ENCODE measurements at places on chromosomes 1 and 21.
A peak's percentile ranks its signal among the peaks of the same experiment; 100 is the strongest.

GRCh38 chr1:76925825-76926224, 58.5 kb downstream of the ST6GALNAC5 start:
- DNase-seq: no peak

DNA sequence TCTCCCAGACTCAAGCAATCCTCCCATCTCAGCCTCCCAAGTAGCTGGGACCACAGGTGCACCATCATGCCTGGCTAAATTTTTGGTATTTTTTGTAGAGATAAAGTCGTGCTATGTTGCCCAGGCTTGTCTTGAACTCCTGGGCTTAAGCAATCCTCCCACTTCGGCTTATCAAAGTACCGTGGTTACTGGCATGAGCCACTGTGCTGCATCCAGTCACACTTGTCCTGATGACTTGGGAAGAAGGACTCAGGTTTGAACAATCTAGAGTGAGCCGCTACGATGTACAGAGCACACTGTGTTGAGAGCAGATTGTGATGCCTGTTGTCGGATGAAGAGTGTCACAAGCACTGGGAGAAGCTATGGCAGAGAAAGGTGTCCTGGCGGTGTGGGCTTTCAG, 27.2 kb downstream of the RNF187 start:
- no peak for DNase-seq

GRCh38 chr1:10155087-10155712, 55.2 kb upstream of the KIF1B start:
- no peak for DNase-seq

- no peak for DNase-seq
Observed at GRCh38 chr1:16385659-16386453, 18.8 kb downstream of the SZRD1 start.

DNA sequence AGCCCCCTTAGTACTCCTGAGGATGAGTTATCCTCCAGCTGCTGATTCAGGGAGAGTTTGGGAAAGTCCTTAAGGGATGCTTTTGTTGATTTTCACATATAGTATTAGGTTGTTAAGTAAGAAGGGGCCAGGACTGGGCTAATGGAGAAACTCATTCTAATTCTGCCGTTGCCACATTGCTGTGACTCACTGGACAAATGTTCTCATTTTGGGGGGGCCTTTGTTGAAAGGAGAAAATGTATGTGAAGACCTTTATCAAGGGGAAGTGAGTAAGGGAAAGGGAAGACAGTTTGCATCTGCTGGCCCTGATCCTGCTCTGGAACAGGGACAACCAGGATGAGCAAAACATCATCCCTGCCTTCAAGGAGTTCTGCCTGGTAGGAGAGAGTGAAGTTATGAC, 123.2 kb upstream of the FGGY start:
- DNase-seq: no peak

DNA sequence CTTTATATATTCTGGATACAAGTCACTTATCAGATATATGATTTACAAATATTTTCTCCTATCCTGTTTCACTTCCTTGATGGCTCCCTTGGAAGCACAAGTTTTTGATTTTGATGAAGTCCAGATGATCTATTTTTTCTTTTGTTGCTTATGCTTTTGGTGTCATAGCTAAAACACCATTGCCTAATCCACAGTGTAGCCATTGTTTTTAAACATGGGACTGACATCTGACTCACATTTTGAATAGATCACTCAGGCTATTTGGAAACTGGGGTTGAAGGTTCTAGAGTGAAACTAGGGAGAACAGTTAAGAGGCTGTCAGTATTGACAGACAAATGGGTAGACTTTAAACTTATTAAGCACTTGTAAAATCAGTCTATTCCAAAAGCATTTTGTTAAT, 16.6 kb downstream of the AK4 start:
- DNase-seq: no peak

GRCh38 chr1:56929492-56929891, 36.3 kb downstream of the C8B start:
- no peak for DNase-seq

DNA sequence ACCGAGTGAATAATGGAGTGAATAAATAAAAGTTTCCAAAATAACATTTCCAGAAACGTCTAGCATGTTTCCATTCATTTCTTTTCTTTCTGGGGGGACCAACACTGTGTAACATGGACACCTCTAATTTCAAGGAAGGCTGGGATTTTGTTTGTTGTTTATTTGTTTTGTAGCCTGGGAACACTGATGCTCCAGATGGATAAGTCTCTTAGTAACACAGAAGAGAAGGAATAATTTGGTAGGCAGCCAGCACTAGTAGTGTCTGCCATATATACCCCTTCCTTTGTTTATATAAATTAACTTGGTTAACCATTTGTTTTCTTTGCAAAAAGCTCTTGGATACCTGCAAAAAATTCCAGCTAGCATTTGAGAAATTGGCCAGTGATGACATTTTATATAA, 411.4 kb upstream of the DEPDC1 start:
- DNase-seq: no peak

DNA sequence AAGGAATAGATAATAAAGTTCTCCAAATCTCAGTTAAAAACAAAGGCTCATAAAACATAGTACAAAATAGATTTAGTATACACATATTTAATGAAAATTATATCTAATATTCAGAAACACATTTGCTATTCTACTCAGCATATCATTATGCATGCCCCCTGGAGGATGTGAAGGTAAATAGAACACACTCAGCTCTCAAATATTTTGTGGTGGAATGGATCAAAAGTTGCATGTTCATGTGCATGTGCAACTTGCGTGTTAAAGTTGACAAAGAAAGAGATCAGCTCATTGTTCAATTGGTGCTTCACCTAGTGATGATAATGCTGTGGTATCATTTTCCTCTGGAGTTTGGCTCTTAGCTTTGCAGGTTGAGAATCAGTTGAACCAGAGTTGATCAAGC, 4.9 kb upstream of the ZNF644 start:
- DNase-seq: no peak

DNA sequence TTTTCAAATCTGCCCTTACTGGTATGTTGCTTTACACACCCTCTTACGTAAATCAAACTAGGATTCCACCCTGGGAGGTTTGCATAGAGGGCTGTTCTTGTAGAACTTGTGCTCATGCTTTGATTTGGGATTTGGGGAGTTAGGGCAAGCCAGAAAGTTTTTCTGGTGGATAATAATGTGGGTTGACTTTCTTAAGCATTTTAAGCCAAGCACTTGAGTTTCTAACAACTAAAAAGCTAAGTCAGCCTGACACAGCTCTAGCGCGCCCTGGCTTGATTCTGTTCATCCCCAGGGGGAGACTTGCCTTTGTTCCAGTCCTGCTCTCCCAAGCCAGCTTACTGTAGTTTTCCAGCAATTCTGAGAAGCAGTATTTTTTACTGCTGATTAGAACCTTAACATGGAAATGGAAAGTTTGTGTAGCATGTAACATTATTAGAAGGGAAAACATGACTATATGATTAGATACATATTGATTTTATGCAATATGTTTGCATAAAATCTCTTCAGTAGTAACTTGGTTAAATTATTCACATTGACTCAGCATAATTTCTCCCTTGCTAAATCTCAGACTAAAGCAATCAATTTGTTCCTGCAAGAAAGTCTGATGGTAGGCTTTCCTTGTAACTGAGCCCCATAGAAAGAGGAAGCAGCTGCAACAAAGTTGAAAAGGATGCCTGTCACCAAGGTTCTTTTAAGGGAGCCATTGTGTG, 11.0 kb upstream of the PGD start:
- no peak for DNase-seq

- DNase-seq: no peak
Observed at GRCh38 chr1:194102607-194103006, 916.2 kb upstream of the B3GALT2 start.

GRCh38 chr1:23889074-23889473, 21.0 kb upstream of the FUCA1 start:
- no peak for DNase-seq

DNA sequence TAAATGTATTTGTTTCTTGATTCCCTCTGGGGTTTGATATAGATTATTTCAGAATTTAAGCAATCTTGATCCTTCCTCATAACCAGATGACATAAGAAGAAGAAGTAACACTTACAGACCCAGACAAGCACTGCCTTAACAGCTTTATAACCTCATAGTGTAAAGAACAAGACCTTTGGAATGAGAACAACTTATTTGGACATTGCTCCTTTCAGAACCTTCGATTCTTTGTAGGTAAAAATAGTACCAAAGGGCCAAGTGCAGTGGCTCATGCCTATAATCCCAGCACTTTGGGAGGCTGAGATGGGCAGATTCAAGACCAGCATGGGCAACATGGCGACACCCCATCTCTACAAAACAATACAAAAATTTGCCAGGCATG, 15.0 kb downstream of the TM2D1 start:
- DNase-seq: no peak

DNA sequence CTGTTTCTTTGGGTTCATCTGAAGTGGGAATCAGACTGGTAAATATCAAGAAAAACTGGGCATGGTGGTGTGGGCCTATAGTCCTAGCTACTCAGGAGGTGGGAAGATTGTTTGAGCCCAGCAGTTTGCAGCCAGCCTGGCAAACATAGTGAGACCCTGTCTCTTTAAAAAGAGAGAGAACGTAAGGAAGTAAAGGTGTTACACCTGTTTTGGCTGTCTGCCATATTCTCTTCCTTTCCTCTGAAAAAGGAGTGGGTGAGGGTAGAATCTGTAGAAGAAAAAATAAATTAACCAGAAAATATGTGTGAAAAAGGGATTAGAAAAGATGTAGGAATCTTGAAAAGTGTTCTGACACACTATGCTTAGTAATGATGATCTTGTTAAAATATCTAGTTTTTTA, 20.0 kb downstream of the AHCYL1 start:
- no peak for DNase-seq

- DNase-seq: no peak
Observed at GRCh38 chr1:59429656-59430055, 132.8 kb downstream of the FGGY start.

DNA sequence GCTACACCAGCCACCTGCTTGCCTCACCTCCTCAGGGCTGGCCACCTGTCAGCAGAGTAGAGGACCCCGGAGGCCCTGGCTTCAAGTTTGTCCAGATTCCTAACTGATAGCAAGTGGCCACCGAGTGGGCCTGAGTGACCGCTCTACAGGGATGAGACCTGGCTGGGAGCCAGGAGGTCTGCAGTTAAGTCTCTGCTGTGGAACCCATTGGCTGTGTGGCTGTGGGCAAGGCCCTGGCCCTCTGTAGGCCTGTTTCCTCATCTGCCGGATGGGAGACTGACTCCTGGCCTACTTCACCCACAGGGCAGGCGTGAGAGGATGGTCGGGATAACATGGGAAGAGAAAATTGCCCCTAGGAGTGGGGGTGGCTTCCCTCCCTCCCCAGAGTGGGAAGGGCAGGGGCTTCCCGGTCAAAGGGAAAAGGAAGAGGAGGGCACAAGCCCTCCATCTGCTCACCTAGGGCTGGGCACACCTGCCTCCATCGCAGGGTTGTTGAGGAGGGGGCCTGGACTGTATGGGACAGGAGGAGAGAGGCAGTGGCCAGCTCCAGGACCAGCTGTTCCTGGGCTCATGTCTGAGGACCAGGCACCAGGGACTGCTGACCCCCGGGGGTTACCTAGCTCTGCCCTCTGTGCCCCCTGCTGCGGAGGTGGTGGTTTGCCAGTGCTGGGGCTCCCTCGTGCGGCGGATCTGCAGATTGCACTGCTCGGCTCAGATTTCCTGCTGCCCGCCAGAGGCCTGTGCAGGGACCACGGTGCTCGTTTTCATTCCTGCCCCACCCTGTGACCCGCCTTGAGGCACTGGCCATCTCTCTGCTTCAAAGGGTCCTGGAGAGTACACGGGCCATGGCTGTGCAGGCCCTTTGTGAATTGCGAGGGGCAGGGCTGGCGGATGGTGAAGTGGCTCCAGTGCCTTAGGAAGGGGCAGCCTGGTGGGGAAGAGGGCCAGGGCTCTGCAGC, 9.1 kb upstream of the MTFR1L start:
- peak; percentile 80 for DNase-seq

- DNase-seq: no peak
Observed at GRCh38 chr21:33265664-33266049, 510 bp upstream of the IL10RB start.

DNA sequence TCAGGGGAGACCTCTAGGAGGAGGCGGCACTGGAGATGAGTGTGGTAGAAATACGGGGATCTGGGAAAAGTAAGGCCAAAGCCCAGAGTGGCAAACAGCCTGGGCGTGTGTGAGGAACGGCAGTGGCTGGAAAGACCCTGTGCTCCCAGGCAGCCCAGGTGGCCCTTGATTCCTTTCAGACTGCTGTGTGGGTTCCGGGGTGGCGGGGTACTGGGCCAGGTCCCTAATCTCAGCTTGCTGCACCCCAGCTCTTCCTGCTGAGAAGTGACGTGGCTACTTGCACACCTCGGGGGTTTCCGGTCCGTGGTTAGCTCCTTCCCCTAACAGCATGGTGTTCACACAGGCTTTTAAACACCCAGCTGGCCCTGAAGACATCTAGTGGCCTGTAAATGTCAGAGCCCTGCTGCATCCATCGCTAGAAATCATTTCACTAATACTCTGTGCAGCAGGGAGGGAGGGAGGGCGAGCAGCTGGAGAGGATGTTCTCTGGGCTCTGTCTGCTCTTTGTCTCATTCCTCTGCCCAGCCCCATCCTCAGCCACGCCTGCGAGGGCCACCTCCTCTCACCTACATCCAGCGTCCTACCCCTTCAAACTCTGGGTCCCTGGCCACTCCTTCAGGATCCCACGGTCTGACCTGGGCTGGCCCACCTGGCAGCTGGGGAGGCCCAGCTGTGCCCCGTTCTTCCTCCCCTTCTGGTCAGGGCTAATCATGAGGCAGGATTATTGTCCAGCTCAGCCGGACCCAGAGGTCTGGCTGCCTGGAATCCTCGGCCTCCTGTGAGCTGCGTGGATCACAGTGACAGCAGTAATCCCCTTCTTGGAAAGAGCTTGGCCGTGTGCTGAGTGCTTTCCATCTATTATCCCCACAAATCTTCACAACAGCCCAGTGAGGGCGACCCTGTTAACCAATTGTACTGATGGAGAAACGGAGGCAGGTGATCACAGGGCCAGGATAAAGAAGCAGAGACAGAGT, 7.2 kb downstream of the ZDHHC18 start:
- no peak for DNase-seq

DNA sequence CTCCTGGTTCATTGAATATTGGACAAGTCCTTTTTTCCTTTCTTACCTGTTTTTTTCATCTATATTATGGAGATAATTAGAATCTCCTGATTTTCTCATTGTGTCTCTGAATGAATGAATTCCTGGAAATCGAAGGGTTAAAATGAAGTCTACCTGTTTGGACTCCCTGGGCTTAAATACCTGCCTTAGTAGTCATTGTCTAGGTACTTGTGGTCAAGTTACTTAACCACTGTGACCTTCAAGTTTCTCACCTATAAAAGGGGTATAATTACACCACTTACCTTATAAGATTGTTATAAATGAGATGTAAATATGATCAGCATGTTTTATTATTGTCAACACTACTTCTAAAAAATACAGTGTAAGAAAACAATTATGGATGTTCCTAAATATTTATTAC, 9.0 kb upstream of the TBX19 start:
- DNase-seq: no peak

GRCh38 chr1:225886159-225887029, 2.6 kb downstream of the LEFTY1 start:
- DNase-seq: no peak

Data from progenitor cell of endocrine pancreas (in vitro differentiated cells).